ENCODE measurements at places on chromosomes 7 and 10.

DNA sequence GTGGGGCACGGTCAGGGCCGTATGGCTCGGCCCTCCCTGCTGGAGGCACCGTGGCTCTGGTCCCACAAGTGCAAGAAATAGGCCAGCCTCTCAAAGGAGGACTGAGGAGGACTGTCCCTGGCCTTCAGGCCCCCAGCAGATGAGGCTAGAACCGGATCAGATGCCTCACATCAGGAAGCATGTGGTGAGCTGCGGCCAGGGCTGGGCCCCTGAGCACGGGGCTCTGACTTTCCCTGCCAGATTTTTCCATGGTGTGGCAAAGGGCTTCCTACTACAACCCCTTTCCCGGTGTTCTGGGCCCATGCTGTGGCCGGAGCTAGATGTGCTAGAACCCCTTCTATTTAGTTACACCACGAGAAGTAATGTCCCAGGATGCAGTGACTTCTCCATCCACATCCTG, 100.4 kb downstream of the TCERG1L start:
- DNase-seq: no peak

DNA sequence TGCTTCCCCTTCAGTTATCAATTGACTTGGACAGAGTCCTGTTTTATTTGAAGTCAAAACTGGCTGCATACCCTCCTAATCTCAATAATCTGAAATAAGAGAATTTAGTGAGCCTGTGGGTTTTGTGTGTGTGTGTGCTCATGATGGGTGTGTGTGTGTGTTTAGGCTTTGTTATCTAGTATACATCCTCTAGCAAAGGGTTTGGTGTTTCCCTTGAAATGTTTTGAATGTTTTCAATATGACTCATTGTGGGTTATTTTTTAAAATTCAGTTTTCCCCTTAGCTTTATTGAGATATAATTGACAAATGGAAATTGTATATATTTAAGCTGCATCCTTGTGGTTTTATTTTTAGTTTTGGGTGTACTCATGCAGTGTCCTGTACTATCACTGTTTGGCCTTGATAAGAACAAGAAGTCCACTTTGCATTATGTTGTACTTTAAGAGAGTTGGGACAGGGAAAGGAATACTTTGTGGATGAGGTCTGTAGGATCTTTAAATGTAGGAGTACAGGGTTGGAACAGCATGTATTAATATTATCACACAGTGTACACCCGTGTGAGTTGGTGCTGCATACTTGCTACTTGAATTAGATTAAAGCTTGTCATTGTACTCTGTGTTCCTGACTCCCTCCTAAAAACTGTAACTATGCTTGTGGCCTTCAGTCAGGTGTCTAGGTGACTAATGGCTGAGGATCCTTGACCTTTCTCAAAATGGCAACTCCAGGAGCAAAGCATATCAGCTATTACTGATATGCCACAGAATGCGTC, 58.3 kb downstream of the VCL start:
- DNase-seq: no peak

DNA sequence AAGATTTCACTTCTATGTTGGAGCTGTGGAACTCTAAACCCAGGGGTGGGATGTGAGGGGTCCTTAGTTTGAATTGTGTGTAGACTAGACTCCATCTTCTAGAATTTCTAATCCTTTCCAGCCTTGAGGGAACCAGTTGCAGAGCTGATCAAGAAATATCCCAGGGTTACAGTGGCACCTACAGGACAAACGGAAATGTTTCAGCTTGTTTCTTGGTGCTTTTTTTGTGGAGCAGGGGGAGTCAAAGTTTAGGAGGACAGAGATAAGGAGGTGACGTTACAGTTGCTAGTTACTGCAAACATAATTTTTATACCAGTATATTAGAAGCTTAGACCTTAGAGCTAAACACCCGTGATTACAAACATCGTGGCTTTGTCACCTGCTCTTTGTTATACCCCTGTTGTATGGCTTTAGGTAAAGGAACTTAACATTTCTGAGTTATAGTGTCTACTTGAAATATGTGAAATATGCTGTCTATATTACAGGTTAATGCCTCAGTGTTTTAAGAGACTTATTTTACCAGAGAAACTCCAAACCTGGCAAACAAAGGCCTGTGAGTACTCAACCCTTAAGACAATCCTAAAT, 84.5 kb upstream of the DYNC1I1 start:
- no peak for DNase-seq

DNA sequence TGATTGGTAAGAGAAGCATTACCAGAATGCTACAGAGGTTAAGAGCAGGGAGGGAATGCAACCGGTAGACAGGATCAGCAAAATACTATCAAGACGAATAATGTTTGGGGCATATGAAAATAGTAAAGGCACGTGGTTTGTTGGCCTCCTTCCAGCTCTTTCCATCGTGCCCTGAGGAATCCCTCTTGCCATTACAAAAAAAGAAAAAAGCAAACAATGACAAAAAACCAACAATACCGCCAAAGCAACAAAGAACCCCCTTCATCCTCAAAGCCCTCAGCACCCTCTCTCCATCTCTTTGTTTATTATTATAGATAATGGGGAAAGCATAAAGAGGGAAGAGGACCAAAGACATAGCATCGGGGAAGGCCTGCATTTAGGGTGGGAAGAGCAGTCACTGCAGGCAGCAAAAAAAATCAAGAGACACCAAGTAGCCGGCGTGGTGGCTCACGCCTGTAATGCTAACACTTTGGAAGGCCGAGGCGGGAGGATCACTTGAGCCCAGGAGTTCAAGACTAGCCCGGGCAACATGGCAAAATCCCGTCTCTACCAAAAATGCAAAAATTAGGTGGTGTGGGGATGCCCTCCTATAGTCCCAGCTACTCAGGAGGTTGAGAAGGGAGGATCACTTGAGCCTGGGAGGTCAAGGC, 78.0 kb downstream of the HIP1 start:
- no peak for DNase-seq

DNA sequence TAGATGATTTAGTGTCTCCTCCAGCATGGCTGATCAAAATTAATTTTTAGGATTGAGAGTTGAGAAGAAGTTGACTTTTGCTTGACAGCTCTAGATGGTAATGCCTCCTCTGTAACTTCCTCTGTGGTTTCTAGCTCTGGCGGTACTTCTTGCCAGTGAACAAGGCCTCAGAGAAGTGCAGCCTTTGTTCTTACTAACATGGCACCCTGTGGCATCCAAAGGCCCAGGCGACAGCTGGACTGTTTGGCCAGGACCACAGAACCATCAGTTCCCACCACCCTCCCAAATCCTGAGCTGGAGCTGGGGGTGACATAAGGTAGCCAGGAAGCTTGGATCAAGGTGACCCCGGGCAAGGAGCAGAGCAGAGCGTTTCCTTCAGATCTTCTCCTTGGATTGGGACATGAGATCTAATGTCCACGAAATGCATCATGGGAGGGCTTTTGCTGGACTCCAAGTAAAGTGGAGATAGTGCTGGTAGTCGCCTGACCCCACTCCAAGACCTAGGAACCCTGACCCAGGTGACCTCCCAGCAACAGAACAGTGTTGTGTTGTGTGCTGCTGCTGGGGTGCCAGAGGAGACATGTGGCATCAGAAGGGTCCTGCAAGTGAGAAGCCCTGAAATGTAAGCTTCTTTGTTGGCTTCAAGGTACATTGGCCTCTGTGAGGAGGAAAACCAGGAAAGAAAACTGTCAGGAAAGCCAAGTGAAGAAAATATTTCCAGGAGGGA, 41.8 kb downstream of the APBB1IP start:
- no peak for DNase-seq

DNA sequence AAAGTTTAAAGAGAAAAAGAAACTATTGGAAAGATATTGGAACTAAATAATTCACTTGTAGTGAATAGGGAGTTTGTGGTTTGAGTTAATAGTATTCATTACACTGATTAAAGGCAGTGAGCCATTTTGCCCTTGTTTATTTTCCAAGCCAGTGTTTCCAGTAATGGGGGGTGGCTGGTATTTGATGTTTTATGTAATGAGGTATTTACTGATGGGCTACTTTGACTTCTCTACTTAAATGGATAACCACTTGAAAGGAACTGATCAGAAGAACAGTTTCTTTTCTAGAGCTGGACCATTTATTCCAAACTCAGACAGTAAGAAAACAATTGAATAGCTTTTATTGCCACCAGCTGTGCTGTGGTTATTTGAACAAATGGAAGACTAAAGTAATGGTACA, 227.0 kb upstream of the HDAC9 start:
- no peak for DNase-seq

- DNase-seq: no peak
Measured at GRCh38 chr7:153193144-153193595, 433.6 kb downstream of the ACTR3B start.

- no peak for DNase-seq
Measured at GRCh38 chr7:73683788-73684693, 644 bp downstream of the BUD23 start.

DNA sequence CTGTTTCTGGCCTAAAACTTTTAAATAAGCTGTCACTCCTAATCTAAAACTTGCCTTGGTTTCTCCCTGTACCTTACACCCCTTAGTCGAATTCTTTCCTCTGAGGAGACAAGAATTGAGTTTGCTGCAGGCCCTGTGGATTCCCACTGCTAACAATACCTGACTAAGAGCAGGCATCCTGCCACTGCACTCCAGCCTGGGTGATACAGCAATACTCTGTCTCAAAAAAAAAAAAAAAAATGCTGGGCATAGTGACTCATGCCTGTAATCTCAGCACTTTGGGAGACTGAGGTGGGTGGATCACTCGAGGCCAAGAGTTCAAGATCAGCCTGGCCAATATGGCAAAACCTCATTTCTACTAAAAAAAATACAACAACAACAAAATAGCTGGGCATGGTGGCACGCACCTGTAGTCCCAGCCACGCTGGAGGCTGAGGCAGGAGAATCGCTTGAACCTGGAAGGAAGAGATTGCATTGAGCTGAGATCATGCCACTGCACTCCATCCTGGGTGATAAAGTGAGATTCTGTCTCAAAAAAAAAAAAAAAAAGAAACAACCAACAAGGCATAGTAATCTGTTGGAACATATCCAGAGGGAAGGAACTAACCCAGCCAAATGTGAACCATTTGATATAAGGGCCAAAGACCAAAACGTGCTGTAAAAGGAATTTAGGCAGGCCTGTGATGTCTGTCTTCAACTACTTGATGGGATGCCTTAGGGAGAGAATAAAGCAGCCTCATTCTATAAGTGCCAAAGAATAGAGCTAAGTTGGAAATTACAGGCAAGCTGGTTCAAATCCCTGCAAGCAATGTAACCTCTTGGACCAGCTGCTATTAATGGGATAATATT, 732.7 kb upstream of the AUTS2 start:
- no peak for DNase-seq

DNA sequence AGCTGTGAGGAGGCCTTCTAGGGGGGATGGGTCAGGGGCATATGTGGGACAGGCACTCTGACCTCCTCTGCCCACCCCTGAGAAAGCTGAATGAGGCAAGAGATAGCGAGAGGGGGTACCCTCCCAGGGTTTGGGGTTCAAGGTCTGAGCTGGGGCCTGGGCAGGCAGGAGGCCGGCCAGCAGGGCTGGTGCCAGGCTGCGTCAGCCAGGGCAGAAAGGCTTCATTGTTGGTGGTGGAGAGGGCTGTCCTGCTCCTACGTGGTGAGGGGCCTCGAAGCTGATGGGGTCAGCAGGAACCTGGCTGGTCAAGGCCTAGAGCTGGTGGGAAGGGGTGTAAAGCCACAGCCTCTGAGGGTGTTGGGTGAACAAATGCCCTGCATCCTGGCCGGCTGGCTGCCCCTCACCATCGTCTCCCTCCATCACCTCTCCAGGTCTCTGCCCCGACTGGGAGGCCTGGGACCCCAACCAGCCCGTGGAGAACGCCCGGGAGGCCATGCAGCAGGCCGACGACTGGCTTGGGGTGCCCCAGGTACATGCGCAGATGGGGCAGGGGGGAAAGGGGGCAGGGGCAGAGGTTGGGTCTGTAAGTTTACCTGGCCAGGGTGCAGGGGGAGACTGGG, 6.6 kb downstream of the FLNC start:
- DNase-seq: no peak

DNA sequence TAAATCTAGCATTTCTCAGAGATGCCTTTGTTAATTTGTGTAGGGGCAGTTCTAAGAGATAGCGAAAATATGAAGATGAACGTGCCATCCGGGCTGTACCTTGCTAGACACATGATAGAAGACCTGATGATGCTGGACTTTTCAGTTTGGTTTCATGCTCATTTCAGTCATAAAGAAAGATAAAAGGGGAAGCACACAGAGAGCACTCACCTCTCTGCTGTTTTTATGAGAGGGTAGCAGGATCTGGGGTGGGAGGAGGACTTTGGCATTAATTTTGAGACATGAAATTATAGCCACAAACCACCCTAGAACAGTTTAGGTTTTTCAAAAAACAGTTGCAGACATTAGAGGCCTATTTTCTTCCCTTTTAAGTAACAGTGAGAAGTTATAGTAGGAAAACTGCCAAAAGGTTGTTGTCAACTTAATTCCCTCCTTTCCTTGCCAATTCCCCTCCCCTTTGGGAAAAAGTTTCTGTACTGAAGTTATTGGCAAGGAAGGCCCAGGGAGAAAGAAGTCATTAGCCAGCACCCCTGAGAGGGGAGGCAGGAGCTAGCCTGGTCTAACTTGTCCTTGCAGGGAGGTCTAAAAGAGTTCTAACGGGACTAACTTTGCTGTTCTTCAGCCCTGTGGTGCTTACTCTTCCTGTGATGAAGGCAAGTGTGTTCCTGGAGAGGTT, 2.6 kb downstream of the ST7 start:
- DNase-seq: no peak

DNA sequence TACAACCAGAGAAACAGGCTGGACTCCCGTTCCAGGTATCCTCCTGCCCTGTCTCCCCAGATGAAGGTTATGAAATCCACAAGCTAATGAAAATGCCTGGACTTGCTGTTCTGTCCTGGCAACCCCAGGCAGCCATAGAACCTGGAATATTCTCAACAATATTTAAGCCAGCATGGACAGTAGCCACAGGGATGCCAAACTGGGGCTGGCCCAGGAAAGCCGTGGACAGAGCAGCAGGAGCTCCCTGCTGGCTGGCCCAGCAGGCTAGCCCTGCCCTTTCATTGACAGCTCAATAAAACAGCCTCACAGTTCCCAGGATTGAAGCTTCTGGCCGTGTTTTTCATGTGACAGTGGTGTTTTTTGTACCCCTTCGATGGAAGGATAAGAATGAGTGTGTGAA, 230.6 kb downstream of the BMPER start:
- no peak for DNase-seq

DNA sequence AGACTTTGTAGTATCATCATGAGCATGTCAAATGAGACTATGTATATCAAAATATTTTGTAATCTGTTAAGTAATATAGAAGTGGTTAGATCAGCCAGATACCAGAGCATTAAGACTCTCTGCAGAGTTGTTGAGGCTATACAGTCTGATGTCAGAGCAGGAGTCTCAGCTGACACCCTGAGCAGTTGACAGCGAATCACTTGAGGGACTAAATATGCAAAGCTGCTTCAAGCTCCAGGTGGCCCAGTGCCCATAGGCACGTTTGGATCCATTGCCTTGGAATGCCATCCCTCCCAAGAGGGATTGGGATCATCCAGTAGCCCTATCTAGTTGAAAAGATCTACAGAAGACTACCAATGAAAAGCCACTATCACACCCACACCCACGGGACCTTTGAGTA, 210.2 kb downstream of the TAX1BP1 start:
- no peak for DNase-seq

- no peak for DNase-seq
Measured at GRCh38 chr10:47367646-47368045, 16.4 kb downstream of the ZNF488 start.

- no peak for DNase-seq
Measured at GRCh38 chr7:155947051-155947450, 134.8 kb upstream of the SHH start.
